AML-193 (cell line): ENCODE measurements at places on chromosomes 2 and 18.

GRCh38 chr2:191148791-191149190 lies 2.0 kb downstream of the STAT4 start:
- DNase-seq, result no peak

- no peak for DNase-seq
Observed at GRCh38 chr2:12440731-12441130, 276.0 kb upstream of the TRIB2 start.

- DNase-seq, result no peak
Observed at GRCh38 chr2:30272286-30272685, 41.0 kb downstream of the LBH start.

- DNase-seq, result no peak
Observed at GRCh38 chr2:178418426-178418825, 32.5 kb downstream of the PRKRA start.

DNA sequence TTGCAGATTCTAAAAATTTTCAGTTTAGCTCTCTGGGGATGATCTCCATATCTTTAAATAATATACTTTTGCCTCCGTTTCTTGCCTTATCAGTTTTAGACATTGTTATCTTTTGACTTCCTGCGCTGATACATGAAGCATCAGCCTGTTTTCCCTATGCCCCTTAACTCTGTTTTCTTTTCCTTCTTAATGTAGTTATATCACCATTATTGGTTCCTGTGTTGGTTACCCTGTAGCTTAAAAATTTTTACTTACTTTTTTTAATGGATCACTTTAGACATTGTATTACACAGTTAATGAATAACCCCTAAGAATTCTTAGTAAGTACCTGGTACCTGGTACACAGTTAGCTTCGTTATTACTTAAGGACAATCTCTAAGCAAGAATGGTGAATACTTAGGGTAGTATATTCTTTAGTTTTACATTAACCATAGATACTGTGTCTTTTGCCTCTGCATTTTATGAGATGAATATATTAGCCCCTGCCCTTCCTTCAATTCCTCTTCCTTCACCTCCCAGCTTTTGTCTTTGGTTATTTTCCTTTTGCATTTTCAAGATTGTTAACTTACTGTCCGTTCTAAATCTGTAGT lies 40.9 kb downstream of the BABAM2 start:
- DNase-seq, result no peak

DNA sequence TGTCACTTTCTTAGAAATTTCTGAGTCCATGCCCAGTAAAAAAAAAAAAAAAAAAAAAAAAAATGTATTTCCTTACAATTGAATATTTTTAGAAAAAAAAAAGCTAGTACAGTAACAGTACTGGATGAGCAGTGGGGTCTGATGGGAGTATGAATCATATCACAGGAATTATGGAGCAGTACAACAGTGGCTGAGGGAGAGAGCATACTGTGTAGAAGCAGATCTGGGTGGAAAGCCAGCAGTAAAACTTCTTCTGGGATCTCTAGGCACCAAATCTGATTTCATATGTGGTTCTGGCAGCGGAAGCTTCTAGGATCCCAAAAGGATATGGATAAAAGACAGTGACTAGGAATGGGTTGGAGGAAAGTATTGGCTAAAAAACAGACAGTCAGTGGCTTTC lies 414.9 kb upstream of the FSHR start:
- no peak for DNase-seq

- no peak for DNase-seq
Observed at GRCh38 chr18:31040686-31041270, 1.8 kb downstream of the DSC3 start.

DNA sequence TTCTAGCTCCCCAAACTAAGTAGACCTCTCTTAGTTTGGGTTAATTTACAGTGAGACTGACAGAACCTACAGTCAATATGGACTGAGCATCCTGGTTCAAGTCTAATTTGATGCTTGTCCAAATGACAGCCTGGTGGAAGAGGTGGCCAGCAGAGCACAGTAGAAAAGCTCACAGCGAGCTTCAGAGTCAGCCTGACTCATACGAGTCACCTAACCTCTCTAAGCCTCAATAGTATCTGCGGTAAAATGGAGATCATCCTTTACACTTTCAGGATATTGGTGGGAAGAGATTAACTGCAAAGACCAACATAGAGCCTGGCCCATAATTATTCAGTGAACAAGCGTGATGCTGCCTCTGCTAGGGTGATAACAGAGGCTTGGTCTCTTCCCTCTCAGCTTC lies 54.5 kb downstream of the DOCK10 start:
- no peak for DNase-seq

- DNase-seq, result no peak
Observed at GRCh38 chr2:10814571-10815331, 2.2 kb upstream of the PDIA6 start.

- DNase-seq, result no peak
Observed at GRCh38 chr2:222722327-222722946, 51.0 kb downstream of the MOGAT1 start.

DNA sequence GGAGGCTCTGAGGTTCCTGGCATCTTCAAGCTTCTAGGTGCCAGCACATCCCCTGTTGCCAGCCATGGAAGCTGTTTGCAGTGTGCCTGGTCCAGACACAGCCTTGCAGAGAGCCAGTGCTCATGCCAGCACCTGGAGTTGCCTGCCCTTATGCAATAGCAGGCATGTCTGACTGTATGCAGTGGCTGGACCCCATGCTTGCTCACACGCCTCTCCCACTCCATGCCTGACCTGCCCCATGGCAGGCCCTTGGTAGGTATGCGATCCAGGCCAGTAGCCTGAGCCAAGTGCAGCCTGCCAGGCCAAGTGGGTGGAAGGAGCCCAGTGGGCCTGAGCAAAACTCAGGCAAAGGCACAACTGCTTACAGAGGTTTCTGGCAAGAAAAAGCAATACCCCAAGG lies 19.5 kb upstream of the SP140L start:
- no peak for DNase-seq

DNA sequence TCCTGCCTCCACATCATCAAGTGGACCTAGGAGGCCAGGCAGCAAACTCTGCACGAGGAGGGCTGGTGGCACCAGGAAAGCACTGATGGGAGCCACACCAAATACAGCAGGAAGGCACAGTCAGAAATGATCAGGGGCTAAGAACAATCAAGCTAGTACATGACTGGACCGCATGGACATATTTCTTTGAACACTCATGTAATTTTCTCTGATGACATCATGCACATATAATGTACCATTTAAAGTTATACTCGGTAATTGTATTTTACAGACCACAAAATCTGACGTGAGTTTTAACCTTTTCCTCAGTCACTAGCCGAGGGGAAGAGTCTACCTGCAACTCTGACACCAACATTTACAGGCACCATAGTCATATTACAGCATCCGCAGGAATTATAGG lies 76.7 kb downstream of the XDH start:
- DNase-seq, result no peak

DNA sequence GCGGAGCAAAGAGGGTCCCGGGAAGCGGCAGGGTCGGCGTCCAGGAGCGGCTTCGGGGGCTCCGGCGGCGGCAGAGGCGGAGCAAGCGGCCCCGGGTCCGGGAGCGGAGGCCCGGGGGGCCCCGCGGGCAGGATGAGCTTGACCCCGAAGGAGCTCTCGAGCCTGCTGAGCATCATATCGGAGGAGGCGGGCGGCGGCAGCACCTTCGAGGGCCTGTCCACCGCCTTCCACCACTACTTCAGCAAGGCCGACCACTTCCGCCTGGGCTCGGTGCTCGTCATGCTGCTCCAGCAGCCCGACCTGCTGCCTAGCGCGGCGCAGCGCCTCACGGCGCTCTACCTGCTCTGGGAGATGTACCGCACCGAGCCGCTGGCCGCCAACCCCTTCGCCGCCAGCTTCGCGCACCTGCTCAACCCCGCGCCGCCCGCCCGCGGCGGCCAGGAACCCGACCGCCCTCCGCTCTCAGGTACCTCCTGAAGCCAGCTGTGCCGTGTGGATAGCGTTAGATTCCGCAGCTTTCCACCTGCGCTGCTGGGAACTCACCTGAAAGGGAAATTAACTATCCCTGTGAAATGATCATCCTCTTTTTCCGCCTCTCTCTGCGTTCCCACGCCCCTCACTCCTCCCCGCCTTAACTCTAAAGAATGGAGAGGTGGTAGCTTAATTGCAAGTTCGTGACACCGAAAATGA lies 472 bp downstream of the CNOT11 start:
- DNase-seq, result peak; percentile 26

- DNase-seq, result no peak
Observed at GRCh38 chr2:200121931-200122330, 166.5 kb downstream of the MAIP1 start.

GRCh38 chr2:183117226-183117625 lies 7.0 kb upstream of the NUP35 start:
- no peak for DNase-seq

- DNase-seq, result no peak
Observed at GRCh38 chr2:6664332-6665061, 201.2 kb downstream of the CMPK2 start.

GRCh38 chr18:45521777-45522176 lies 93.5 kb upstream of the SLC14A2 start:
- no peak for DNase-seq

- no peak for DNase-seq
Observed at GRCh38 chr2:173705656-173706055, 259.5 kb downstream of the SP3 start.

DNA sequence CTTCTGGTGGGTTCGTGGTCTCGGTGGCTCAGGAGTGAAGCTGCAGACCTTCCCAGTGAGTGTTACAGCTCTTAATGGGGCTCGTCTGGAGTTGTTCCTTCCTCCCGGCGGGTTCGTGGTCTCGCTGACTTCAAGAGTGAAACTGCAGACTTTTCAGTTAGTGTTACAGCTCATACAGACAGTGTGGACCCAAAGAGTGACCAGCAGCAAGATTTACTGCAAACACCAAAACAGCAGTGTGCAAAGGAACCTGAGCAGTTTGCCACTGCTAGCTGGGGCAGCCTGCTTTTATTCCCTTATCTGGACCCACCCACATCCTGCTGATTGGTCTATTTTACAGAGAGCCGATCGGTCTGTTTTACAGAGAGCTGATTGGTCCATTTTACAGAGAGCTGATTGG lies 55.6 kb downstream of the CHRNA1 start:
- no peak for DNase-seq

DNA sequence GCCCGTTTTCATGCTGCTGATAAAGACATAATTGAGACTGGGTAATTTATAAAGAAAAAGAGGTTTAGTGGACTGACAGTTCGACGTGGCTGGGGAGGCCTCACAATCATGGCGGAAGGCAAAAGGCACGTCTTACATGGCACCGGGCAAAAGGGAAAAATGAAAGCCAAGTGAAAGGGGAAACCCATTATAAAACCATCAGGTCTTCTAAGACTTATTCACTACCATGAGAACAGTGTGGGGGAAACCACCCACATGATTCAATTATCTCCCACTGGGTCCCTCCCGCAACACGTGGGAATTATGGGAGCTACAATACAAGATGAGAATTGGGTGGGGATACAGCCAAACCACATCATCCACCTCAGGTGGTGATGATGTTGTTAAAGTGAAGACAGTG lies 3.3 kb upstream of the RAB12 start:
- no peak for DNase-seq

GRCh38 chr2:95012881-95013550 lies 12.5 kb upstream of the MAL start:
- DNase-seq, result no peak

GRCh38 chr2:173999272-173999671 lies 34.1 kb upstream of the SP3 start:
- no peak for DNase-seq

DNA sequence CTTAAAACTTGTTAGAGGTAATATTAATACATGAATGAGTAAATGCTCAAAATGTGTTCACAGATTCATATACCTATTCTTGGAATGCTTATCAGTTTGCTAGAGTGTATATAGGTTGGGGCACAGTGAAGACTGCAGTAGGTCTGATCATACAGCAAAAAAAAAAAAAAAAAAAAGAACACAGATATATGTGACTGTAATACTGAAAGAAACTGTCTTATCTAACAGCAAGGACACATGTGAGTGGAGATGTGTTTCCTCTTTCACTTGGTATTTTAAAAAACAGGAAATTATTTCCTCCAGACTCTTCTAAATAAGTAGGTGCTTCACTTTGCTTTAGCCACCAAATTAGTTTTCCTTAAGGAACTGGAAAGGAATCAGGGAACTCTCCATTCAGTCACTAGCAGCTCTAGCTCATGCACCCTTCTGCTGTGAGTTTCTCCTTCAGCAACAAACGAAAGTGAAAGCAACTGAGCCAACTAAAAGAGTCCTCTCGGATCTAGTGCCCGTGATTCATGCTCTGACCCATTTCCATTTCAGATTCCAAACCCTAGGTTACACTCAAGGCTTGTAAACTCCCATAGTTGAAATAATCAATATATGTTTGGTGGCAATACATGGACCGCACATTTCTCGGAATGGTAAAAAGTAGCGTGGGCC lies 98.5 kb downstream of the DSEL start:
- peak; percentile 14 for DNase-seq

DNA sequence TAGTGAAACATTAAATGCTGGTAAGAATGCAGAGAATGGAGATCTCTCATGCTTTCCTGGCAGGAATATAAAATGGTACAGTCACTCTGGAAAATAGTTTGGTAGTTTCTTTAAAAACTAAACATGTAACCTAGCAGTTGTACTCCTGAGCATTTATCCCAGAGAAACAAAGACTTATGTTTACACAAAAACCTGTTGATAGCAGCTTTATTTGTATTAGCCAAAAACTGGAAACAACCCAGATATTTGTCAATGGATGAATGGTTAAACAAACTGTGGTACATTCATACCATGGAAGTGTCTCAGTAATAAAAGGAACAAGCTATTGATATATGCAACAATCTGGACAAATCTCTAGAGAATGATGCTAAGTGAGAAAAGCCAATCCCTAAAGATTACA lies 81.7 kb upstream of the CTAGE1 start:
- DNase-seq, result no peak

- DNase-seq, result no peak
Observed at GRCh38 chr2:225400060-225400511, 576 bp downstream of the NYAP2 start.

DNA sequence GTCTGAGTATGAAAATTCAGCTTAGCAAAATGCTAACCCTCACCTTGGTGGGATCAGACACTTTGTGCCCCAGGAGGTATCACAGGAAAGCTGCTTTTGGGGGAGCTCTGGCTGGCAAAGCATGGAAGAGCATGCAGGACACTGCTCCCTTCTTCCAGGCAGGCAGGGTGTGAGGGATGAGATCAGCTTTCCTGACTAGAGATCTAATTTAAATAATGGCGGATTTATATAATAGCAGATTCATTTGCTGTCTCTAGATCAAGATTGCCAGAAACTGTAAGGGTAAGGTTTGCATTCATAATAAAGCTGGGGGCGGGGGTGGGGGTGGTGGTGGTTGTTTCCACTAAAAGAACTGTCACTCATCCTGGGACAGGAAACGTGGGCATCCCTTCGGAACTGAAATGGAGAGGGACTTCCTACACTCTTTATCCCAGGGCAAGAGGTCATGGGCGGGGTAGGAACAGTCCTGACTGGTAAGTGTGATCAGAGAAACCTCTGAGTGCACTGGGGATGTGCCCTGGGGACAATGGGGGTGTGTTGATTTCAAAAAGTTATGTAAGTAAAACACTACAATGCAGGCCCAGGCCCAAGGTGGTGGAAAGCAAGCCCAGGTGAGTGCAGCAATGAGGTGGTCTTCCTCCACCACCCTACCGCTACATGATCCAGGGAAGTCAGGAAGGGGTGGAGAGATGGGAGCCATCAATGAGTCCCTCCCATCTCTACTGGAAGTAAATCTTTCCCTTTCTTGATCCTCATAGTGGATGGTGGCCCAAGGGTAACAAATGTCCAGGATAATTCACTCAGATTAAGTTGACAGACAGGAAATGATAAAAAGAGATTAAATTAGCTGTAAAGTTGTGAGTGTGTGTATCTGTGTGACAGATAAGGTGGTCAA lies 171.4 kb upstream of the SERPINE2 start:
- DNase-seq, result no peak

GRCh38 chr2:238900511-238900910 lies 52.6 kb downstream of the TWIST2 start:
- no peak for DNase-seq
